ENCODE measurements at places on chromosomes 6 and 20.

DNA sequence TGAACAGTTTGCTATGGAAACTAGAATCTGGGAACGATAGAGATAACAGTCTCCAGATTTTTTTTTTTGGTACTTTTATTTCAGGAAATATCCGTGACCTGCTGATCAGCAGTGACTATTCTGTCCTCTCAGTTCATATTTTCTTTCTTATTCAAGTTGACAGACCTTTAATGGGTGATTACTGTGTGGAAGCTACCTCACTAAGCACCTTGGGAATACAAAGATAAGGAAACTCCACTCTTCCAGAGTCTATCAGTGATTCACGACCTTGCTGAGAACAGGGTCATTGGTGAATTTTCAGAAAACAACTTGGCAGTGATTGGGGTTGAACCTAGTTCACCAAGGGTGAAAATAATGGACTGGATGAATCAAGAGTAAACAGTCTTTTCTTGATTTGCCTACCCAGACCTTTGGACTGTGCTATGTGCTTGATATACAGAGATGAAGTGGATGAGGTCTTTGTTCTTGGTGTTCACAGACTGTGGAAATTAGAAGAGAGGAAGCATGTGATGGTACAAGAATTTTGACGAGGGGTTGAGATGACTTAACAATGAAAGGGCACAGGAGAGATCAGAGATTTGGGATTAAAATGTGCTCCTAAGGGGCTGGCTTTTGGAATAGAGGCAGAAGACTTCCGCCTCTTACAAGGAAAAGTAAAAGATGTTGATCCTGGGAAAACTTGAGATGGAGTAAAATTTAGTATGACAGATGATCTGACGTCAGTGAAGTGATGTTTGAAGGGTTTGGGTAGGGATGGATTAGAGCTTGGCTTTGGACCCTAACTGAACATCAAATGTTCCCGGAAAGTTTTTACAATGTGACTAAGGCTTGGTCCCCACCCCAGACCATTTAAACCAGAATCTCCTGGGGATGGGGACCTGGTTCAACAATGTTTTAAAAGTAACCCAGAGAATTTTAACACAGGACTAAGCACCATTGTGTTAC lies 1.2 kb downstream of the KAT14 start:
- peak; percentile 23 for DNase-seq

DNA sequence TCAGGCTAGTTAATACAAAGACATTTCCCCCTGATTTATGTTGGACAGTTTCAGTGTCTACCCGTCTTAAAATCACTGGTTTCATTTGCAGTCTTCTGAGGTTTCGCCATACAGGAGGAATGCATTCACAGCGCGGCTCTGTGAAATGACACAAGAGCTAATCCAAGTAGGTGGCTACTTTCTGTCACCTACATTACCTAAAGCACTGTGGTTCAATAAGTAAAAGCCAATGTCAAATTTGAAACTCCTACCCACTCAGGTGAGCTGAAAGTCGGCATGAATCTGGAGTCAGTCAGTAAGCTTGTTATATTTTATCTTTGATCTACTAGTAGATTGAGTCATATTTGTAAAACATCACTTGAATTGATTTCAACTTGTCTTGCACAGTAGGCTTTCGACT lies 370.8 kb downstream of the LAMA2 start:
- peak; percentile 53 for DNase-seq

- DNase-seq: no peak
Observed at GRCh38 chr20:33875534-33876026, 64.4 kb downstream of the CHMP4B start.

DNA sequence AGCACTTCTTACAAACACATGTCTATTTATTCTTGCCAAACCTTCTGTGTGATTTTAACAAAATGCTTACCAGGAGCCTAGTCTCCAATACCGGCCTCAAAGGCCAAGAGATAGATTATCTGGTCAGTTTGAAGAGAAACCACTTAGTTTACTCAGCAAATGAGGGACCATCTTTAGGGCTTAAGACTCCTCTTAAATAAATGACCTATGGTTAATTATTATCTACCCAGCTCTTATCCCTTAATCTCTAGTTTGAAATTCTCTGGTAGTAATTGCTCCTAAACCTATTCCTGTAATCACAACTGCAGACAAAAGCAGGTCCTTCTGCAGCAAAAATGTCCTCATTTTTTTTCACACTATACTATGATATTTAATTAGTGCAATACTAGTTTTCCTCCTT lies 301.8 kb downstream of the KIF16B start:
- no peak for DNase-seq

Measured in T-helper 2 cell (primary cell).